T-helper 2 cell (primary cell): ENCODE measurements at places on chromosomes 1 and 21.

- DNase-seq: no peak
Measured at GRCh38 chr1:93576346-93576745, 105.3 kb downstream of the BCAR3 start.

- no peak for DNase-seq
Measured at GRCh38 chr1:109687641-109688499, at the start of gene GSTM1. TSS of gene GSTM1 (plus strand) at chr1:109687817. CDS start at chr1:109687874, 57 bp downstream.

DNA sequence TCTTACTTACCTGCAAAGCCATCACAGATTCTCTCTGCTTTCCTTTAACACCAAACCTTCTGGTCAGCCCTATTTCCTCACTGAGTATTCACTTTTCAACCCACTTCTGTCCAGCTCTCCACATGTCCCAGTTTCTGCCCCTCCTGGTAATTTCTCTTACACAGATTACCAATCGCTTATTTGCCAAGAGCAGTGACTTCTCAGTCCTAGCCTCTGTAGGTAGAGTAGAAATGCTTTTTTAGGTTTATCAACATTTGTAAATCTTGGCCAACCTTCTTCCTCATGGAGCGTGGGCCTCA, 33.6 kb upstream of the LRRC8C start:
- DNase-seq: no peak

- DNase-seq: no peak
Measured at GRCh38 chr21:46570119-46570518, 34.8 kb downstream of the S100B start.

DNA sequence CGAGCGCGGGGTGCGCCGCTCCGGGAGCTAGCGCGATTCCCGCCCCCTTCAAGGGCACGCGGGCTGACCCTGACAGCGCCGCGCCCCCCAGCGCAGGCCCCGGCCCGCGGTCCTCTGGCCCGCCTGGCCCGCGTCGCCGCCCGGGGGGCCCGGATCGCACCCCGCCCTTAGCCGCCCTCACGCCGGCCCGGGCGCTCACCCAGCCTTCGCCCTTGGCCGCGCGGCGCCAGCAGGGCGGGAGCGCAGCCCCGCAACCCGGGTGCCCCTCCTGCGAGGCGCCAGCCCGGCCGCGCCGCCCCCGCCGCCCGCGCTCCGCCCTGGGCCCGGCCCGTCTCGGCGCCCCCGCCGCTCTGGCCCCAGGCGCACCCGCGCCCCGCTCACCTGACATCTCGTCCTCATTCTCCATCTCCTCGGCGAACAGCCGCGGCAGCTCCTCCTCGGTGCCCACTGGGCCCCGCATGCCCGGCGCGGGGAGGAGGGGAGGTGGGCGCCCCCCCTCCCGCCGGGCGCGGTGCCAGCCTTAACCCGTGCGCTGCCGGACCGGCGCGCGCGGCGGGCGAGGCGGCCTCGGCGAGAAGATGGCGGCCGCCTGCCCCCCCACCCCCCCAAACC, 451 bp downstream of the CHD5 start:
- no peak for DNase-seq

DNA sequence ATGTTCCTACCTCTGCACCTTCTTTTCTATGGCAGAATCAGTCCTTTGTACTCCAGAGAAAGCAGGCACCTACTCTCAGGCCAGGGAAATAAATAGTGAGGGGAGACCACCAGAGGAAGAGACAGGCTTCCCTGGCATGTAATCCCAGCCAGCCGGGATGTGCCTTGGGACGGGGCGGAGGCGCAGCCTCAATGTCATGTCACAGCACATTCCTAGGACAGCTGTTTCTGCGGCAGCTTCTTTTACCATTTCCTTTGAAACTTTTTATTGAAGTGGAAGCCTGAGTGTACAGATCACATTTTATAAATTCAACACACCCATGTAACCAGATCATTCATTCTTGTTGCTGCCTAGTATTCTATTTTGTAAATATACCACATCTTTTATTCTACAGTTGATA, 67.9 kb upstream of the ZNF326 start:
- DNase-seq: no peak

GRCh38 chr1:172414331-172414730, 6.2 kb upstream of the C1orf105 start:
- no peak for DNase-seq

- no peak for DNase-seq
Measured at GRCh38 chr1:35350872-35351271, 82.4 kb downstream of the ZMYM4 start.

DNA sequence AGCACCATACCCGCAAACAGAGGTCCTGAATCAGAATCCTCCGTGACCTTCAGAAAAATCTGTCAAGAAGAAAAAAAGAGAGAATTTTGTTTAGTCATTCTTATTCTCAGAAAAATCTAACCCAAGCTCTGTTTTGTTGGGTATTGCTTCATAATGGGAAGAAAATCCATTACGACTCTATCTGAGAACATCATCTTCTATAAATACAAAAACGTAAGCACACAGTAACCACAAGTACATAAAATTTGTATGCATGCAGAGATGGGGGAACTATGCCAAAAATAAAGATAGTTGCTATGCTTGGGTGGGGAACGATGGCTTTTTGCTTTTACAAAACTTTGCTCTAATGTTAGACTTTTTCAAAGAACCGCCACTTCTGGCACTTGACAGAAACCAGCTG, 84.2 kb downstream of the ABCA4 start:
- DNase-seq: no peak

DNA sequence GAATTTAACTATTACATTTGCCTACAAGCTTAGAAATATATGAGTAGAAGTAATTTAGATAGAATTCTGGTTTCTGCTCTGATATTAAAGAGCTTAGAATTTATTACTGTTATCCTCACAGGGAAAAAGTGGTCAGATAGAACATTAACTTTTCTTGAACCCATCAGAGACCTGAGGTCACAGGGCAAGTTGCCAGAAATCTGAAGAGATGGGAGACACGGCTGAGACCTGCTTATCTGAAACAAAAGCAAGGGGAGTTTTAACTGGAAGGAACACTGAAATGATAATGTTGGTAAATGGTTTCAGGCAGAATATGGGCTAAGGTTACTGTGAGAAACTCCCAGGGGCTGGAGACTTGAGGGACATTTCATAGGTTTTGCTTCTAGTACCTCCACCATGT, 28.0 kb upstream of the USP25 start:
- no peak for DNase-seq

DNA sequence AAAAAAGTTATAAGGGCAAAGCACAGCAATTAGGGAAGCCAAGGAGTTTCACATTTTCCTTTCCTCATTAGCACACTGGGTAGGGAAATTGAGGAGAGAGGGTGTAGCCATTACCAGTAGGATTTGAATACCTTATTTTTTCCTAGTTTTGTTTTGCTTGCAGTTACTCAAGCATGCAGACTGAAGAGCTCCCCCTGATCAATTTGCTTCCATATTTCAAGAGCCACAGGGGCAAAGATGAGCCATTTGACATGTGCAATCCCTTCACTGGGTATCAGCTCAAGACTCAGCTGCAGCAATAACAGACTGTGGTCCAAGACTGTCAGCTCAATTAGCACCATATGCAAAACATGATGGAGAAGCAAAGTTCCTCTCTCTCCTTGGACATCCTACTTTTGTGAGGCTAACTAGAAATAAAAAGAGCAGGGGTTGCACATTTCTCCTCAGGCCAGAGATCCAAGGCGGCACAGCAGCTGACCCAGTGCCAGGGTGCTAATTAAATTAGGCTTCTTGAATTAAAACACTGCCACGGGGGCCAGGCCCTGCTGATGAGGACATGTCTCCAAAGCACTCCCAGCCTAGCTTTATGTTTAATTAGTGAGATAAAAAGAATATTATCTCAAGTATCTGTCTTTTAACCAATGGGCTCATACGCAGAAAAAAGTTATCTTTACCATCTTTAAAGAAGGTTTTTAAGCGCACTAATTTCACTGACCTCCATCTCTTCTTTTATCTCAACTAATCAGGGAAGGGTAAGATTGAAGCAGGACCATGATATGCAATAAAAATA, 36.7 kb upstream of the LRRC53 start:
- no peak for DNase-seq

DNA sequence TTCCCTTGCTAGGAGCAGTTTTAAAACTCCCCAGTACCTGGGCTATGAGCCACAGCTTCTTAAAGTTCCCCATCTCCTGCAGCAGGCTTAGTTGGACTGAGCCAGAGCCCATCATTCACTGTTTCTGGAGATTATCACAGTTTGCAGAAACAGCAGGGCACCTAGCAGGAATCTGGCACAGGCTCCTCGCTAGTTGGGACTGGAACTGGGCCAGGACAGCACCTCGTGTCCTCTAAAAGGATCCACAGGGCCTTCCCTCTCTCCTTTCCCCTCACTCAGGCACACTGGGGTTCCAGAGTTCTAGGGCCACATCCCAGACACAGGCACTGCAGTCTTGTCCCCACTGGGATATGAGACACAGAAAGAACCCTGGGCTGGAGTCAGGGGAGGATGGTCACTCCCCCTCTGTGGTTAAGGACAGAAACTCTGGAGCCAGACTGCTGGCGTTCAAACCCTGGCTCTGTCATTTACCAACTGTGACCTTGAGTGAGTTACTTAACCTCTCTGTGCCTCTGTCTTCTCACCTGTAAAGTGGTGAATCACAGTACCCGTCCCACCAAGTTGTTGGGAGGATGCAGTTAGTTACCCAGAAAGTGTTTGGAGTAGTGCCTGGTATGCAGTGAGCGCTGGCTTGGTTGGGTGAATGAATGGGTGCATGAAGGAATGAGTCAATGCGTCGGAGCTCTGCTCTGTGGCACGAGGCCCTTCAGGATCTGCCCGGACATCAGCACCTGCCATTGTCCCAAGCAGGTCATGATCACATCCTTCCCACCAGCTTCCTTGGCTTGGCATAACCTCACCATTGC, 18.8 kb upstream of the ECE1 start:
- DNase-seq: no peak

GRCh38 chr1:150156868-150157603, 7.3 kb downstream of the PLEKHO1 start:
- DNase-seq: no peak

- no peak for DNase-seq
Measured at GRCh38 chr21:32383812-32384211, 9.0 kb downstream of the URB1 start.

DNA sequence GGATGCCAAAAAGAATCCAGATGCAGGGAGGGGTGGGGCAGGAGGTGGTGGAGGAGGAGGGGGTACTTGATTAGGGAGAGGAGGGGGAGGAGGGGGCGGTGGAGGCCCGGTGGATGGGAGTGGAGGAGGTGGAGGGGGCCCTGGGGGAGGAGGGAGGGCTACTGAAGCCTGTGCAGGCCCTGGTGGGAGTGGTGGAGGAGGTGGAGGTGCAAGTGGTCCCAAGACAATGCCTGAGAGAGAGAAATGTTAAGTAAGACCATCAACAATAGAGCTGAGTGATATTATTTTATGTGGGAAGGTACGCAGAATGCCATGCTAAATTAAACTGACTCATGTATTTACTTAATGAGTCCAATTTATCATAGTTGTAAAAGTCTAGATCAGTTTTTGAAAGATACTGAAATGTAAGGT, 86.8 kb upstream of the LBR start:
- DNase-seq: no peak
